Fibroblast of skin of scalp (primary cell): ENCODE measurements at places on chromosomes 1 and 21.
A peak's percentile ranks its signal among the peaks of the same experiment; 100 is the strongest.

GRCh38 chr1:28640766-28641165, 2.1 kb downstream of the TAF12 start:
- peak; percentile 9 for DNase-seq

DNA sequence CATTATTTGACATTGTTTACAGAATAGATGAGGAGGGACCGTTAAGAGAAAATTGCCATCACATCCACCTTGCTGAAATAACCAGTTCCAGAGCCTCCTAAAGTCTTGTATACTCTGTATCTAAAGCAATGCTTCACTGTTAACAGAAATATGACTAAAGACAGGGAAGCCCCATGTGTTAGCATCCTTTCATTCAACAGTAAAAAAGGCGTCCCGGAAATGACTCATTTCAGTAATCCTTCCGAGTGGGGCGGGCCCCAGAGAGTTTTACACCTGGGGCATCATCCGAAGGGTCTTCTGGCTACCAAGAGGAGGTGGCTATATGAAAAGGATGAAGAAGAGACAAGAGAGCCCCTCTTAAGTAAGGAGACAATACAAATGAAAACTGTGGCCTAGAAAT, 227.2 kb downstream of the SLC45A1 start:
- no peak for DNase-seq

GRCh38 chr1:3251807-3252428, 182.9 kb downstream of the PRDM16 start:
- no peak for DNase-seq

GRCh38 chr1:31145648-31146047, 80.1 kb upstream of the PUM1 start:
- no peak for DNase-seq

GRCh38 chr1:54971317-54971791, 9.1 kb upstream of the TMEM61 start:
- DNase-seq, result no peak

DNA sequence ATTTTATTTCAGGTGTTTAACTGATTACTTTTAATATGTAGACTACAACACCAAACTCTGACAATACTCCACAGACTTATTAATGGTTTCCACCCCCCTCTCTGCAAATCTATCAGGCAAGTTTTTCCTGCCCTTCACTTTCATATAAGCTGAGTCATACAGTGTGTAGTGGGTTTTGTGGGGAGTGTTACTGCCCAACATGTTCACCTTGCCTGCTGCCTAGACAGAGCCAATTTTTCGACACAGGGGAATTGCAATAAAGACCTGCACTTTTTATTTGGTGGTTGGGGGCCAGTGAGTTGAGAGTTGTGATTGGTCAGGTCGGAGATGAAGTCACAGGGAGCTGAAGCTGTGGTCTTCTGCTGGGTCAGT, 119.7 kb downstream of the PPIAL4G start:
- DNase-seq, result no peak

- no peak for DNase-seq
These were observed 7.2 kb downstream of the KIFAP3 start for GRCh38 chr1:170067253-170067819.

DNA sequence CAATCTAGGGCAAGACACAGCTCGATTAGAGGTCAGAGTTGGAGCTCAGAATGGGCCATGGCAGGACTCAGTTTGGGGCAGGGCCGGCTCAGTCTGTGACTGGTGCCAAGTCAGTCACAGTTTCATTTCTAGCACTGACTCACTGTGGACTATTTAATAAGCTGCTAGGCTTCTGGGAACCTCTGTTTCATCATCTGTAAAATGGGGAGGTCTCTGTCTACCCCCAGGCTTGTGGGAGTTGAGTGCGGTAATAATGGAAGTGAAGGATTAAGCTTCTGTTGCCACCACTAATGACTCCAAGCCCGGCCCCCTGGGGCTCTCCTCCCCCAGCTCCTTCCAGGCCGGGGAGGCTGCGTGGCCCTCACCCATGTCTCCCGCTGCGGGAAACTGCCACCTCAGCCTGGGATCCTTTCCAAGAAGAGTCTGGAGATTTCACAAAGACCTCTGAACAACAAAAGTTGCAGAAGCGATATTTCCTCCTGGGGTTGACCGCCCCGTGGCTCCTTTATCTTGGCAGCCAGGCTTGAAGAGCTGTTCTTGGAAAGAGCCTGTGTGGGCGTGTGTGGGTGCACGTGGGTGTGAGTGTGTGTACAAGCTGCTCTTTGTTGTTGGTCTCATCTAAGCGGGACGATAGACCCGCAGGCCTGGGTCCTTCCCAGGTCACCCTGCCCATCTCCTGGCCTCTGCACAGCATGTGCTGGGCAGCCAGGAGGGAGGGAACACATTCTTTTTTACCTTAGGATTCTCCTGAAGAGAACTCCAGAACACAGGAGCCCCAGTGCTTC, 29.1 kb downstream of the KNCN start:
- DNase-seq, result peak; percentile 95

GRCh38 chr21:43932005-43932404, 67.0 kb downstream of the AGPAT3 start:
- no peak for DNase-seq

GRCh38 chr1:88266051-88266450, 418.0 kb upstream of the PKN2 start:
- peak; percentile 14 for DNase-seq

DNA sequence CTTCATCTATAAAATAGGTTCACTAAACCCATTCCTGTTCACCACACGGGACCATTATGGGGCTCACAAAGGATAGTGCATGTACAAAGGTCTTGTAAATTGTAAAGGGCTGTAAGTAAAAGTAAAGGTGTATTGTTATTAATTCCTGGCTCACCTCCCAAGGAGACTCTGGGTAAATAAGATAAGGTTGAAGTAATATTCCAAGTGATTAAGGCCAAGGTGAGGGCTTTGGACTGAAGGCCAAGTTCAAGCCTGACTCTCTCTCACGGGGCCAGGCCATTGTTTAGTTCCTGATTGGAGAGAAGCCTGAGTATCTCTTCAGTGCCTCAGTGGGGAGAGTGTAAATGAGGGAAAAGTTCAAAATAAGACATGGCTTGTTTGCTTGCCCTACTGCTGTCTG, 19.5 kb upstream of the ZFYVE9 start:
- DNase-seq, result no peak

DNA sequence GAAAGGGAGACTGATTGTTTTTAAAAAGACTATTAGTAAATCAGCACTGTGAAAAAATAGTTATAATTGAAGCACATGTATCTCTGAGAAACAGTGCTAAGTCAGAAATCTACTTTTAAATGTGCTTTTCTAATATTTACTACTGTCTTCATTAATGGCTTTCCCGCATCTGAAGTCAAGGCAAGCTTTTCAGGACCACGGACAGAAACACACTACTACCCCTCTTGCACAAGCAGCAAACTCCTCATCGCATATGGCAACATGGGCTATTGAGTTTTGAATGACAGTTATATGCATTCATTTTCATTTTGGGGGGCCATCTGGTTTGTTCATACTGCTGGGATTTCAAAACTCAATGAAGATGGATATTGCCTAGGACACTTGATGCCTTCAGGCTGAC, 433.4 kb upstream of the CAMK1G start:
- DNase-seq, result peak; percentile 67

GRCh38 chr1:32780628-32781234, 36.4 kb downstream of the YARS1 start:
- DNase-seq, result no peak
